Activated T-helper 2 cell treated with anti-CD3 and anti-CD28 coated beads, Interferon-gamma antibody, Interleukin-2, Interleukin-4, amounts not matched to agents 10 μg/mL and 5 μg/mL and 100 μg/mL, durations not matched to agents 14 hours and 24 hours and 36 hours (primary cell): ENCODE measurements at places on chromosomes 7 and 10. TPM values are rescaled to one million over a fixed set of nuclear protein-coding genes. Genes with fewer than 3 reads are reported as not detected.

CPEB3 gene
- 1.9 TPM in 2 replicates for total RNA-seq

LCOR gene
- total RNA-seq: 23.6 and 27.3 TPM in 2 replicates

CTAGE8 gene
- 1.2 and 2.1 TPM in 2 replicates for total RNA-seq

SUN1 gene
- 87.7 TPM in 2 replicates for total RNA-seq

PPP1R9A gene
- not detected in 2 replicates for total RNA-seq

IFT22 gene
- total RNA-seq: 4.5 and 5.3 TPM in 2 replicates

OR13A1 gene
- not detected in 2 replicates for total RNA-seq

POLR2J2 gene
- total RNA-seq: 13.9 and 17.3 TPM in 2 replicates

SFMBT2 gene
- 27.6 and 27.7 TPM in 2 replicates for total RNA-seq

CD36 gene
- total RNA-seq: not detected in 2 replicates

PDAP1 gene
- total RNA-seq: 153 and 159 TPM in 2 replicates

CYP26C1 gene
- total RNA-seq: 0.05 TPM in 1 of 2 replicates, not detected in the other

CPXM2 gene
- not detected in 2 replicates for total RNA-seq

THSD7A gene
- not detected in 2 replicates for total RNA-seq

LMTK2 gene
- total RNA-seq: 14.7 and 15.0 TPM in 2 replicates

CYP2C9 gene
- not detected in 2 replicates for total RNA-seq

ITPRID1 gene
- total RNA-seq: not detected in 2 replicates

JAKMIP3 gene
- 1.3 TPM in 2 replicates for total RNA-seq

PAX4 gene
- total RNA-seq: not detected in 2 replicates

TMEM176A gene
- not detected in 2 replicates for total RNA-seq

SEMA3C gene
- total RNA-seq: 0.16 TPM in 1 of 2 replicates, not detected in the other
